ENCODE measurements at places on chromosomes 3 and 15. TPM values are rescaled to one million over a fixed set of nuclear protein-coding genes. Genes with fewer than 3 reads are reported as not detected.

DNA sequence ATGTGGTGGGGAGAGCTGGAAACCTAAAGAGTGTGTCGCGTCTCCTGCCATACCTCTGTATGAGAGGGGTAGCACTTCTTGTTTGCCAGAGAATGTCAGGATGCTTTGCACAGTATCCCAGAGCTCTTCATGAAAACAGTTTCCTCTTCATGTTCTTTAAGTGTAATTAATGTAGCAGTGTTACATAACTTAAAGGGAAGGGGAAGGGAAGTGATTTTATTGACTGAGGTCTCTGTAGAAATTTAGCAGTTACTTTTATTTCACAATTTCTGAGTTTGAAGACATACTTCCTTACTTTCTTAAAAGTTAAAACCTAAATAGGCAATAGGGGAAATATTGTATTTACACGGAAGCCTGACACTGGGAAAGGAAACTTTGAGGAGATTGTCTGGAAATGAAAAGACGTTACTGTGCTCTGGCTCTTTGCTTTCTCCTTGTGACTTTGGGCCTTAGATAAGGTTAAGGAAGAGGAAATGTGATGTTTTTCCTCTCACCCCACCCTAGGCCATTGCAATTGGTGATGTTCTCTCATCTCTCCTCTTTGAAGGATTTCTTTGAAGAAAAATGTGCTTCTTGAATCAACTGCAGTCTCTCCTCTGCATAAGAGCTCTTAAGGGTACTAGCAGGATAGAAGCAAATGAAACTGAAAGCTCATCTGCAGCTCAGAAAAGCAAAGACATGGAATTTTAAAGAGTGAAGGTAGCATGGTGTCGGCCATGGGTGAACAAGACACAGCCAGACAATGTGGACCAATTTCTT, 6.0 kb downstream of the NXPE3 start:
- no peak for DNase-seq

DNA sequence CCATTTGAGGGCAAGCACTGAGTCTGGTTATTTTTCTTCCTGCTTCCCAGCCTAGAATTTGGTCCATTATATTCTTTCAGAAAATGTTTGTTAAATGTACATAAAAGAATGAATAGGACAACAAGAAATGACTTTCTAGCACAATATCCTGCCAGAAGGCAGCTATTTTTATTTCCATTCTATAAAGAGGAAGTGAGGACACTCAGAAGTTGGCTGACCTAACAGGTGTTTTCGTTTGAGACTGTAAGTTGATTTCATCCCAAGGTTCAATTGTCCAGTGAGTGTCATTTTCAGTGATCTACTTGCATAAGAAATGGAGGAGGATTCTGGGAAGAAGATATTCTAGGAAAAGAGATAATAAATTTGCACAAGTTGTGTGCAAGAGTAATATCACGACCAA, 191.9 kb upstream of the POU1F1 start:
- no peak for DNase-seq

GRCh38 chr3:69540706-69541581, 155.1 kb upstream of the FRMD4B start:
- no peak for DNase-seq

GRCh38 chr3:111351334-111351733, 190.7 kb upstream of the CD96 start:
- no peak for DNase-seq

The CIDEC gene
- total RNA-seq = 8.4 TPM

The MEF2A gene
- total RNA-seq = 172 TPM

The CISH gene
- 9.1 TPM for total RNA-seq

DNA sequence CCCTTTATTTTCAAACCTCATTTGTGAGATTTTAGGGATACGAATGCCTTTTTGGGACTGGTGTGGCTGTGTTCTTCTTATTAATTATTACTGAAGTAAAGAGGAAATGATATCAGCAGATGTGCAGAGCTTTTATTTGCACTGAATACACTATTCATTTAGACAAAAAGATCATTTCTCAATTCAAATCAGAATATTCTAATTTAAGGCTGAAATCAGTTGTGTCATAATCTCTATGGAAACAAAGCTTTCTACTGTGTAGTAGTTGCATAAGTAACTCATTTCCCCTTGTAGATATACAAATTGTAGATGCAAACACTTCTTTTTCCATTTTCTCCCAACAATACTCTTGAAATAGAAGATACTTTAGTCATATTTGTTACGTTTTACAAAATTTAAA, 56.0 kb downstream of the PDE8A start:
- no peak for DNase-seq

- peak; percentile 74 for DNase-seq
These were observed 8.9 kb downstream of the ECE2 start for GRCh38 chr3:184284696-184285095.

GRCh38 chr15:60720493-60721256, 241.7 kb upstream of the ICE2 start:
- DNase-seq = no peak
